G401 (cell line): ENCODE measurements at places on chromosomes 3 and 15.

DNA sequence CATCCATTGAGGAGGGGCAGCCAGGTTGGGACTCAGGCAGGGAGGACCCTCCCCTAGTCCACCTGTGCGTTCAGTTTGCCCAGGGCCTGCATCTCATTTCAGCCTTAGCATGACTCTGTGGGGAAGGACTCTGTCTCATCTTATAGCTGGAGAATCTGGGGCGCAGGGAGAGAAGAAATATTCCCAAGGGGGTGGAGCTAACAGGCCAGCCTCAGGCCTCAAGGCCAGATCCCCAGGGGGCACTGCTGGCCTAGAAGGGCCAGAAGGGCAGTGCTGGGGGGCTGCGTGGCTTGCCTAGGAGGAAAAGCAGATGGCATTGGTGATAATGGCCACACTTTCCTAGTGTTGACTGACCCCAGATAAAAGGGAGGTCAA, 10.9 kb downstream of the AMOTL2 start:
- no peak for DNase-seq

DNA sequence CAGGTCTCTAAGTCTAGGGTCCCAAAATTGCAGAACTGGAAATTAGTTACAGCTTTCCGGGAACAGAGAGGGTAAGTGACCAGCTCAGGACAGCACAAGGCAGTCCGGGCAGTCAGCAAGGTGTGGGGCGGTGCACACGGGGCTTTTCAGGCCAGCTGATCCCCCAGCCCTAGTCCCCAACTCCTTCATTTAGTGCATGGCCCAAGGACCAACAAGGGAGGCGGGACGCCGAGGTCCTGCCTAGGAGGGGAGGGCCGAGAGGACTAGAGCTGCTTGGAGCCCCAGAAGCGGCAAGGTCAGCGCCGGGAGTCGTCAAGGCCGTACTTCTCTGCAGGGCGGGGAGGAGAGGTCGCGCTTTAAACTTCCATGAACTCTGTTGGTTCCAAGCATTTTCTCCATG, 2.0 kb upstream of the PDE8A start:
- no peak for DNase-seq

- peak; percentile 26 for DNase-seq
These were observed 115.7 kb downstream of the TMCC1 start for GRCh38 chr3:129777806-129778205.

GRCh38 chr15:27237319-27237939, 266.4 kb downstream of the GABRG3 start:
- DNase-seq, result no peak

GRCh38 chr3:196617256-196617655, 22.2 kb upstream of the NRROS start:
- DNase-seq, result no peak

GRCh38 chr3:105518806-105519418, 152.2 kb downstream of the ALCAM start:
- peak; percentile 79 for DNase-seq

- DNase-seq, result peak; percentile 68
These were observed 44.3 kb upstream of the FLNB start for GRCh38 chr3:57963811-57964346.

- DNase-seq, result no peak
These were observed 25.4 kb upstream of the AVEN start for GRCh38 chr15:34064438-34064837.

DNA sequence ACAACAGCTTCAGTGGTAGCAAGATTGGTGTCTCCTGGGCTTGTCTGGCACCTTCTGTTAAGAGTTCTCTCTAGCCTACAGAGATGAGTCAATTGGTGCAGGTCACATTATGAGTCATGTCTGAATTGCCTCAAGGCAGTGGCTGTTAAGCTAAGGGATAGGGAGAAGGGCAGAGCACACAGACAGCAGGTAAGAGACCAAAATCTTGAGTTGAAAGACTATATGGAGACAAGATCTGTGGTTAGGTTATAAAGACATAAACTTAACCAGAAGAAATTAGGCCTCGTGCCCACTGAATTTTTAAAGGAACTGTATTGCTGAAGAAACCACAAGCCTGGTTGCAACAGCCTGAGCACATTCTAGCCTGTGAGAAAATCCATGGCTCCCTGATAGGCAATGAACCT, 19.2 kb upstream of the KPNA1 start:
- no peak for DNase-seq

DNA sequence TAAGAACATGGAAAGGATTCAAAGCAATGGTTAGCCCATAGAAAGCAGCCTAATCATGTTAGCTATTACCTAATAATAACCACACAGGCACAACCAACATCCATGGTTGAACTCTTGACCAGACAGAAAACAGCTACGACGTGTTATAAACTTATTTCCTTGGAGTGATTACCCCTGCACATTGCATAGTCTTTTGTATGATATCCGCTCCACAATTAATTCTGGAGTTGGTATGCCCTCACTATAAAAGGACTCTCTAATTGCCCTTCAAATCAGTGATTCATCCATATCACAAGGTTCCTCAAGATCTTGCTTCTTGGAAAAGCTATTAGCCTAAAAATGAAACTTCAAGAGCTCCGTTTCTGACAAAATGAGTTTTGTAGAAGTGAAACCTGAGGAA, 117.9 kb downstream of the SYNPR start:
- DNase-seq, result no peak

DNA sequence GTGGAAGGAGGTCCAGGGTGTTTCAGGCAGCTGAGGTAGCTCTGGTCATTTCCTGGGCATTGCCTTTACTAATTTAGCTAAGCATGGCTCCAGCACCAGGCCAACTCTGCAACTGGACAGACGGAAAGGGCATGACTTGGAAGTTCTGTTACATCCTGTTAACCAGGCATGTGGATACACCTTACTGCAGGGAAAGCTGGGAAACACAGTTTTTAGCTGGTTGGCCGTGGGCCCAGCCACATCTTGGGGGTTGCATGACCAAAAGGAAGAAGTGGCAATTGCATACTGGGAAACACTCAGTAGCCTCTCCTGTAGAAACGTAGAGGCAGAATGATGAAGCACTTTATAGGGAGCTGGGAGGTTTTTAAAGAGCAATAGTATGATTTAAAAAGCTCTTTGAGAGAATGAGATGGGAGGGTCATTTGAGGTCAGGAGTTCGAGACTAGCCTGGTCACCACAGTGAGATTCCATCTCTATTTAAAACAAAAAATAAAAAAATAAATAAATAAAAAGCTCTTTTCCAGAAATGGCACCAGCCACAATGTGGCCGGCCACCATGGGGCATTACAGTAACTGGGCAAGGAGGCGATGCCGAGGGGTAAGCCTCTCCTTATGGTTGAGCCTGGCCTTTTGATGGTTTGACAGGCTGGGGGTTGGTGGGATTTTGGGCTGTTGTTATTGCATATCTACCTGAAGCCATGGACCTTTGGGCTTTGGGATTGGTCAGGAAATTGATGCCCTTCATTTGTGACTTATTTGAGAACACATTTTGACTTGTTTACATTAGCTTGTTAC, 28.6 kb downstream of the TRAK1 start:
- no peak for DNase-seq

DNA sequence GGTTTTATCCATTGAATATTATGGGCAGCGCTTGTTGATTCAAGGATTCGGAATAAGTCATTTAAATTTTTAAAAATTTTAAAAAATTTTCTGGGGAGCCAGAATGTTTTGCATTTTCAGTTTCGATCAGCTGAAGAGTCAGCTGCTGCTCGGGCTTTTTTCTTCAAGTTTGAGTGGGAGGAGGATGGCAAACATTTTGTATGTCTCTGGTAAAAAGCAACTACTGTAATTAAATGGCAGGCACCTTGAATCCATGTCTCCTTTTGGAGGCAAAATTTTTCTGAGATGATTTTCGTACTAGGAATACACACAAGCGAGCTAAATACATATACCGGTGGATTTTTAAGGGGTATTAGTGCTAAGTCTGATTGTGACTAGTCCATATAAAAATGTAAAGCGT, 612 bp downstream of the C3orf38 start:
- no peak for DNase-seq

GRCh38 chr3:11538581-11538980, 105.1 kb downstream of the VGLL4 start:
- DNase-seq, result no peak

DNA sequence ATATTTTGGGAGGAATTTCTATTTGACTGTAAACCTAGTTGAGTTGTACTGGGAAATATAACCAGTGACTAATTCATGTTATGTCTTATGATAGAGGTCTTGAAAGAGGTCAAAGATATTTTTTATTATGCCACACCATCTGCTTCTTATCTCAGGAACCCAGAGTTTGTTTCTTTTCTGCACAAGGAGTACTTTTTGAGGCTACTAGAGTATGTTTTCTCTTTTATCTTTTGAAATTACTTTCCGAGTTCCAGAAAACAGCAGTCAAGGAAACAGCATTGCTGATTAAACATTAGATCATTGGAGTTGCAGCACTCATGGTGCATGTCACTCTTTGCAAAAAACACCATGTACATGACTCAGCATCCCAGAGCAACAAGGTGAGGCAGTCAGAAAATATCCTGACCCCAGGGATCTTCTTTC, 645.8 kb upstream of the NR2F2 start:
- no peak for DNase-seq

DNA sequence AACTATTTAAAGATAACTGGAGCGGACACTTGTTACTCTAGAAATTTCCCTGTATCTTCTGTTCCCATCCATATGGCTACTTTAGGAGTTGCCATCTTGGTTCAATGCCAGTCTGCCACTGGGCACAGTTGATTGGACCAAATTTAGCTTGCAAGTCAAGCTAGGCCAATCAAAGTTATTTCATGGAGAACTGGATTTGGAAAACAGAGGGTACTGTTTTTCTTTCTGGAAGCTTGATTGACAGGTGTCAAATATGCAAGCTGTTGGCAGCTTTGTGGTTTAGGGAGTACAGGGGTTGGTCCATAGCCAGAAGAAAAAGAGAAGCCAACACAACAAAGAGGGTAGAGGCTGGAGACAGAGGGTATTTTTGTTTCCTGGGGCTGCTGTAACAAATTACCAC, 33.4 kb upstream of the KLHL25 start:
- peak; percentile 70 for DNase-seq

DNA sequence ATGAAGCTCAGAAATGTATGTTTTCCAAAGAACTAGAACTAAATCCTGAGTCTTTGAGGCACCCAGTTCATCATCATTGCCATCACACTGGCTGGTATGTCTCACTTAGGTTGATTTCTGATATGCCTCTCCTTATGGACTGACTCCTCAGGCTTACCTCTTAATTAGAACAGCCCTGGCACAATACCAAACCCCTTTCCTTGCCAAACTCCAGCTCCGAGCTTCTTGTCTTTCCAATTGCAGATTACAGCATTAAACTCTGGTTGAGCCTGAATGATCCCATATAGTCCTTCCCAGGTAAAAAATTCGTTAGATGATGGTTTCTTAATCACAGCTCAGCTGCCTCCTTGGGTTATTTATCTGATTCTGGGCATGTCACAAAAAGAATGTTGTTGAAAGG, 66.3 kb downstream of the RTP4 start:
- no peak for DNase-seq

GRCh38 chr3:14455571-14456317, 53.3 kb downstream of the SLC6A6 start:
- DNase-seq, result no peak

- DNase-seq, result no peak
These were observed 26.7 kb downstream of the ETV5 start for GRCh38 chr3:186082150-186082549.

DNA sequence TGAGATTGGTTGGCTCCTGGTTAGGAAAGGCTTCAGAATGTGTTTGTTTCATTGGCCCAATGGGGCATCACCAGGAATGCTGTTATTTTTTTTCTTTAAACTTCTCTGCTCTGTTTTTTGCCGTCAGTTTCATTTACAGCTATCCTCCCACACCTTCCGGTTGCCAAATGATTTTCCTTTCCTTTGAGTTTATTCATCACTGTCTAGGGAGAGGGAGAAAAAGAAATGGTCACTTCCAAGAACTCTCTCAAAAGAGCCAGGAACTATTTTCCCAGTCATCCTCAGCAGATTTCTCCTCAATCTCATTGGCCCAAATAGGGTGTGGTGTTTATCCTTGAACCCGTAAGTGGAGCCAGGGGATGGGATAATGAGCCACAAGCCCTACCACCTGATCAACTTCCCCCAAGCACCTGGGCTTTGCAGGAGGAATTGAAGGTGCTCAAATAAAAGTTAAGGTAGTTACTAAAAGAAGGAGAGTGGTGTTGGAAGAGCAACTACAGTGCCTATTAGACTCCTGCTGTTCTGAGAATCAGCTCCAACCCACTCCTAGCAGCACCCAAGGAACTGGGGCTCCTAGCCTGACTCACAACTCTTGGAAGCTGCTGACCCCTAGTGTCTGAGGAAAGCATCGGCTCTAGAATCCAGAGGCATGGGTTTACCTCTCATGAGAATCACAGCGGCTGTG, 183.8 kb upstream of the IL12A start:
- DNase-seq, result peak; percentile 85

DNA sequence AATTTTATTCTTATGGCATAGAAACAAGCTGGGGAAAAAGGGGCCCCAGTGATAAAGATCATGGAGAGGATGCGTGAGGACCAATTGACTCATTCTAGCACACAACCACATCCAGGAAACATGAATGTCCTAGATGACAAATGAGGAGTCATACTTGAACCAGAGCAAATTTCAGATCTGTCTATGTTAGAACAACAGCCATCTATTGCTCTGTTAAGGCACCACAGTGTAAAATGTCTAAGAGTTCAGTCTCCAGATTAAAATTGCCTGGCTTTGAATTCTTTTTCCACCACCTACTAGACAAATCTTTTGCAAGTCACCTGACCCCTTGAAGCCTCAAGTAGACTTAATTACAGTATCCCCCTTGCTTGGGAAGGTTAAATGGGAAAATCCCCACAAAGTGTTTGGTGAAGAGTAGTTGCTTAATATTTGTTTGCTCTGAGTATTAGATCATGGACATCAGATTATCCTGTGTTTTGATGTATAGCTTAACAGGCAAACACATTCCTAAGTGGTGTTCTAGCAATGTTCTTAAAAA, 258.7 kb upstream of the TGFBR2 start:
- DNase-seq, result no peak

GRCh38 chr3:117660941-117661817, 951.6 kb downstream of the TUSC7 start:
- no peak for DNase-seq

DNA sequence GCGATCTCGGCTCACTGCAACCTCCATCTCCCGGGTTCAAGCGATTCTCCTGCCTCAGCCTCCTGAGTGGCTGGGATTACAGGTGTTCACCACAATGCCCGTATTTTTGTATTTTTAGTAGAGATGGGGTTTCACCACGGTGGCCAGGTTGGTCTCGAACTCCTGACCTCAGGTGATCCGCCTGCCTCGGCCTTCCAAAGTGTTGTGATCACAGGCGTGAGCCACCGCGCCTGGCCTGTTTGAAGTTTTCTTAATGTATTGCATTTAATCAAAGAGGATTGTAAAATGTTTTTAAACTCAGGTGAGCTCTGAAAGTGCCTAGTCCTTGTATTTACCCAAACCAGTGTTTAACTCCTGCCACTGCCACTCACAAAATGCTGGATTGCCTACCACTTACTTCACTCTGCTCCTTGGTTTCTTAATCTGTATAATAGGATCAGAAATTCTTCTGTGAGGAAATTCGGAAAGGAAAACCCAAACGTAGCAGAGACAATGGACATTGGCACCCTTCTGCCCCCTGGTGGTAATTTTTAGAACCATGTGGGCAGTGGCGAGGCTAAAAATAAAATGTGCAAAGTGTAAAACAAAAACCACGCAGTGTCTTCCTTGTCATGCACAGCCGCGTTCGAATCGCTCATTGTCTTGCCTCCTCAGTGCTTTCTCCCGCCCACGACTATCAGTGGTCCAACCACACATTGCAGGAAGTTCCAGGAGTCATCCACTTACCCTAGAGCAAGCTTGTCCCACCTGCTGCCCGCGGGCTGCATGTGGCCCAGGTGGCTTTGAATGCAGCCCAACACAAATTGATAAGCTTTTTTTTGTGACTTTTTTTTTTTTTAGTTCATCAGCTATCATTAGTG, 27.3 kb downstream of the CEP19 start:
- DNase-seq, result peak; percentile 80
